Activated T-helper 17 cell treated with anti-CD3 and anti-CD28 coated beads, Interleukin-2, amount 50 U/mL, for 72 hours (primary cell): ENCODE measurements at places on chromosomes 1 and 21.

- ATAC-seq: no peak
Measured at GRCh38 chr1:7174980-7175906, 390.0 kb downstream of the CAMTA1 start.

DNA sequence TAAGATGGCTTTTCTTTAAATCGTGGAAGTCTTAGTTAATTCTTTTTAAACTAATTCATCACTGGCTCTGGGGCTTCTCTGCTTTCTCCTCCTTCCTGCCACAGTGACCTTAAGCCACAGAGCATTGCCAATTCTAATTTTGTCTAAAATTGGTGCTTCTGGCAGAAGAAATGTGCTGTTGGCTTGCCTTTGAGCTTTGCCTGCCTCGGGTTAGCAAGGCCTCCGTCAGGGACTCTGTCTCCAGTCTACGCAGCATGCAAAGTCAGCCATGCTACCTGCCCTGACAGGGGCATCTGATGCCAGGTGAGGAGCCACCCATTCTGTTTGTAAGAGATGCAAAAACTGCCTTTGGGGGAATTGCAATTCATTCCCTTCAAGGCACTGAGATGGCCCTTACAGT lies 25.2 kb downstream of the CLDN14 start:
- ATAC-seq: no peak

DNA sequence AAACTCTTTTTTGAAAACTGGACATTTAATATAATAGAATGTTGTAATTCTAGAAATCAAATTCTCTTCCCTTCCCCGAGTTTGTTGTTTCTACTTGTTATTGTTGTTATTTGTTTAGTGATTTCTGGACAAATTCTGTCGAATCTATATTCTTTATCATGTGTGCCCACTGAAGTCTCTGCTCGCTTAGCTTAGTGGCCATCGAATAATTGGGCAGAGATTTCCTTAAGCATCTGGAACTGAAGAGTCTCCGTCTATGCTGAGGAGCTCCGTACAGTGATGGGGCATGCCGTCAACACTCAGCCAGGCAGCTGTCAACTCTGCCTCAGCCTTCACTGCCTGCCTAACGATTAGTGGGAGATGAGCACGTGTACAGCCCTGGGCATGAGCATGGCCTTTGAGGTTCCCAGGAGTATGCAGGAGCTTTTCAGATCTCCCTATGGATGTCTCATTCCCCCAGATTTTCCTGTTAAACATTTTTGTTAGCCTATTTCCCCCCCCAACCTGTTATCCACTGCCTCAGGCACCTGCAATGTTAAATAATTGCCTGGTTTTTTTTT lies 66.8 kb downstream of the SLX9 start:
- no peak for ATAC-seq

DNA sequence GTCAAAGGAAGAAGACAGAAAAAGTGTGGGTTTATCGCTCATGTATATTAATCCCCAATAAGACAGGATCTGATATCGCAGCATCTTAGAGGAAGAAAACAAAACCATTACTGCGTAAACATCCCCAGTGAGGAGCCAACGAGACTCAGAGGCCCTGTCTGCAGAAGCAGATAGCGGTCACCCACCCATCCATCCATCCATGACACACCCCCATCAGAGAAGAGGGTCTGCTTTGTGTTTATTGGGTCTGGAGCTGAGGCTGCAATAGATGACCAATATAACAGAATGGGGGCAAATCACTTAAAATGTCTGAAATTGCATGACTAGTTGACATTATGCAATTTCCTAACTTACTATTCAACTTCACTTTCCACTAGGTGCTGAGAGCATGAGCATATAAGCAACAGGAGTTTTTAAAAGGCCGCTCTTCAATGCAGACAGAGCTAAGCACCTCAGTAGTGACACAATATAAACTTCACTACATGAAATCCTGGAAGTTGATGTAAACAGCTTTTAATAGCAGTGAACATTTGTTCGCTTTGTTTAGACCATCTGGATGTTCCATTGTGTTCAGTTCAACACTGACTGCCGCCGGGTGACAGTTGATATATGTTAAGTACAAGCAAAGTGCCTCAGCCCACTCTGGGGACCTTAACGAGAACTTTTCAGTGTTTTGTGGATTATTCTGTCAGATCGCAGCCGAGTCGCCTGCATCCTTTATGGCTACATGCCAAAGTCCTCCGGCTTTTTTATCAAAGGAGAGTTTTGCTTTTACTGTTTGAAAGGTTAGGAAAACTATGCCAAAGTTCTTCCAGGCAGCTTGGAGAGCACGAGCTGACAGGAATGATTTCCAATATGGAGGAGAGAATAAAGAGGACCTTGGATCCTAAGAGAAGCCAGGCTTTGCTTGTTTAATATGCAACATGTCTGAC lies 167.5 kb downstream of the ZNF281 start:
- no peak for ATAC-seq

DNA sequence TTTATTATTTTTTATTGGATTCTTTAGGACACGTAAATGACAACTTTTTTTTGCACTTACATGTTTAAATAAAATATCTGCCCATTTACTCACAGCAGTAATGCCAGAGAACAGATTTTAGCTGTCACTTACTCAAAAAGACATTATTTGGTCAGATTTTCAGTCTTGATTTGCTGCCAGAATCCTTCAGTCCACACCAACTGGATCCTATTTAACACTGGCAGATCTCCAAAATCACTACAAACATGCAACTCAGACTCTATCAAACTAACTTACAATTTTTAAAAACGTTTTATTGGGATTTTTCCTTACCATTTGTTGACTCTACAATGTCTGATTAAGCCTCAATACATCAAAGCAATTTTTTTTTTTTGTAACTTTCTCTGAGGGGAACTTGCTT lies 11.1 kb downstream of the ATP6V1G3 start:
- ATAC-seq: no peak

DNA sequence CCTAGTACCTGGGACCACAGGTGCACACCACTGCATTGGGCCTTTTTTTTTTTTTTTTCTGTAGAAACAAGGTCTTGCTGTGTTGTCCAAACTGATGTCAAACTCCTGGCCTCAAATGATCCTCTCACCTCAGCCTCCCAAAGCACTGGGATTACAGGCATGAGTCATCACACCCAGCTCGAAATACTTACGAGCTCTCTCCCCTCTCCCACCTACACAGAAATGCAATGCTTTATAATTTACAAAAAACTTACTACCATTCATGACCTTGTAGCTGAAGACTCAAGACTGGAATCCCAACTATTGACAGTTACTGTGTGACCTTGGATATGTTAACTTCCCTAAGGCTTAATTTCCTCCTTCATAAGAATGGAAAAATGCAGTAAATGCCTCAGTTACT lies 18.7 kb downstream of the FOXJ3 start:
- no peak for ATAC-seq

- no peak for ATAC-seq
Measured at GRCh38 chr1:88398338-88398737, 285.7 kb upstream of the PKN2 start.

GRCh38 chr21:39885119-39885848 lies 18.0 kb downstream of the PCP4 start:
- ATAC-seq: no peak
